ENCODE measurements at places on chromosomes 1 and 21. TPM values are rescaled to one million over a fixed set of nuclear protein-coding genes. Genes with fewer than 3 reads are reported as not detected.

CD5L gene
- 0.33 TPM for polyA plus RNA-seq

MAB21L3 gene
- 0.08 TPM for polyA plus RNA-seq

CD48 gene
- 16.4 TPM for polyA plus RNA-seq

ARMH1 gene
- 35.3 TPM for polyA plus RNA-seq

RC3H1 gene
- polyA plus RNA-seq, result 5.1 TPM

SYPL2 gene
- polyA plus RNA-seq, result 1.3 TPM

FCRL5 gene
- 0.26 TPM for polyA plus RNA-seq

SLC44A3 gene
- 9.3 TPM for polyA plus RNA-seq

JAM2 gene
- 11.1 TPM for polyA plus RNA-seq

AADACL4 gene
- polyA plus RNA-seq, result not detected

C1orf87 gene
- 5.0 TPM for polyA plus RNA-seq

KRTAP24-1 gene
- not detected for polyA plus RNA-seq

NOL9 gene
- 3.4 TPM for polyA plus RNA-seq

PRR9 gene
- polyA plus RNA-seq, result 0.22 TPM

PCBP3 gene
- polyA plus RNA-seq, result 1.6 TPM

NBPF6 gene
- 0.02 TPM for polyA plus RNA-seq

TNFRSF1B gene
- polyA plus RNA-seq, result 15.4 TPM

PRKCZ gene
- polyA plus RNA-seq, result 55.2 TPM

HES2 gene
- polyA plus RNA-seq, result 0.86 TPM

CELA3B gene
- polyA plus RNA-seq, result 0.37 TPM

FTCD gene
- 0.03 TPM for polyA plus RNA-seq

ZNF669 gene
- 4.7 TPM for polyA plus RNA-seq

C4BPA gene
- polyA plus RNA-seq, result 213 TPM

ANKRD45 gene
- 3.8 TPM for polyA plus RNA-seq

BRINP2 gene
- 0.04 TPM for polyA plus RNA-seq

GBP1 gene
- polyA plus RNA-seq, result 13.0 TPM

ZNF687 gene
- 13.7 TPM for polyA plus RNA-seq

INTS11 gene
- polyA plus RNA-seq, result 91.2 TPM

SYNC gene
- 2.0 TPM for polyA plus RNA-seq

PLA2G2F gene
- polyA plus RNA-seq, result not detected

ADGRL2 gene
- 32.5 TPM for polyA plus RNA-seq

SLC6A9 gene
- polyA plus RNA-seq, result 8.7 TPM
